Peyer's patch (tissue), 4 donors: ENCODE measurements at places on chromosomes 2 and 18. TPM values are rescaled to one million over a fixed set of nuclear protein-coding genes. Genes with fewer than 3 reads are reported as not detected.

DNA sequence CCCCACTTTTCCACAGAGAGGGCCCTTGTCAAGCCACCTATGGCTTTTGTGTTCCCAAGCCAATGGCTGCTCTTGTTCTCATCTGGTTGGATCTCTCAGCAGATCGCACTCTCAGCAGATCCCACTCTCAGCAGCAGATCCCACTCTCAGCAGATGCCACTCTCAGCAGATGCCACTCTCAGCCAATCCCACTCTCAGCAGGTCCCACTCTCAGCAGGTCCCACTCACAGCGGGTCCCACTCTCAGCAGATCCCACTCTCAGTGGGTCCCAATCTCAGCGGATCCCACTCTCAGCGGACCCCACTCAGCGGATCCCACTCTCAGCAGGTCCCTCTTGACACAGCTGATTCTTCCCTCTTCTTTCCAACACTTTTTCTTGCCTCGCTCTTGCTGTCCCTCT is 59.3 kb upstream of the MGAT4A start:
- no peak for DNase-seq

DNA sequence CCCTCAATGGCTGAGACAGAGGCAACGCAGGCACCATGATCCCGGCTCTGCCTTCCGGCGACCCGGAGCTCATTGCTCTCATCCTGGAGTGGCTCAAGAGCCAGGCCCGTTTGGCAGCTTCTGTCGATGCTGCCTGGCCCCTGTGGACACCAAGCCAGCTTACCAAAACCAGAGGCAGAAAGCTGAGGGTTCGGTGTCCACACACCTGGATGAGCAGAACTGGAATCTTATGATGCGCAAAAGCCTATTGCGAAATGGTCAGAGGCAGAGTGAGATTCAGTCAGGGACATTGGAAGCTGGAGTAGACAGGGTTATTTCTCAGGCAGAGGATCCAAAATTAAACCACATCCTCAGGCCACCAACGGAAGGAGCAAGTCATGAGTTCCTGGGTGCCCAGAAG is 34.9 kb upstream of the TGIF1 start:
- no peak for DNase-seq

- DNase-seq: no peak
Observed at GRCh38 chr18:12372406-12372805, 4.6 kb downstream of the AFG3L2 start.

DNA sequence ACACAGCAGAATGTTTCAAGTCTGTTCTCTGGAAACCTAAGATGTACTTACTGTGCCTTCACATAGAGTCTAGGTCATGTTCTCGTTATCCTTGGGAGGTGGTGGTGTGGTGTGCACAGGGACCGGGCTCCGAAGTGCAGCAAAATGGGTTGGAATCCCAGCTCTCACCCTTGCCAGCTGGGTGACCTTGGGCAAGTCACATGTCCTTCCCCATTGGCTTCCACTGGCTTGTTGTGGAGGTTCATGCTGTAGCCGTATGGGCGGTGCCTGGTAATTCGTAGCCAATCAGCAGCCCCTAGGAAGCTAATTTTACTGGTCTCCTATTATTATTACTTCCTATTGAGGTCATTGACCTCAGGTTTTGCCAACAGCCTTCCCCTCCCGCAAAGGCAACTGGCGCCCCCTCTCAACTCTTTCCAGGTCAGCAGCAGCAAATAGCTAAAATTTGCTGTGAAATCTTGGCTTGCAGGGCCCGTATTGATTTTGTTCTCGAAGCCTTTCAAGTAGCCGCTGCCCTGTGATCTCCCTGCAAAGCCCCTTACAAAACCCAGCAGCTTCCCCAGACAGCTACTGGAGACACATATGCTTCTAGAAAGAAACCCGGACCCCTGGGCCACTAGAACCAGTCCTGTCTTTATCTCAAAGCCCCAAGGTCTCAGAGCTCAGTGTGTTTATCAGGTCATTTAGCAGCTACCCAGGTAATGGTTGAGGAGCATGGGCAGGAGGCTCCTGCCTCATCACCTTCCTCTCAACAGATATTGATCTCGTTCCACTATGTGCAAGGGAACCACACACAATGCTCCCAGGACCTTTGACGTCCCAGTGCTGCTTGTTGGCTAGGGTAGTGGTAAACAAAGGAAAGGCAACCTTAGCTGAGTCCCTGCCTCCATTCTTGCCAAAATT is 66.5 kb upstream of the SLC1A4 start:
- DNase-seq: no peak

DNA sequence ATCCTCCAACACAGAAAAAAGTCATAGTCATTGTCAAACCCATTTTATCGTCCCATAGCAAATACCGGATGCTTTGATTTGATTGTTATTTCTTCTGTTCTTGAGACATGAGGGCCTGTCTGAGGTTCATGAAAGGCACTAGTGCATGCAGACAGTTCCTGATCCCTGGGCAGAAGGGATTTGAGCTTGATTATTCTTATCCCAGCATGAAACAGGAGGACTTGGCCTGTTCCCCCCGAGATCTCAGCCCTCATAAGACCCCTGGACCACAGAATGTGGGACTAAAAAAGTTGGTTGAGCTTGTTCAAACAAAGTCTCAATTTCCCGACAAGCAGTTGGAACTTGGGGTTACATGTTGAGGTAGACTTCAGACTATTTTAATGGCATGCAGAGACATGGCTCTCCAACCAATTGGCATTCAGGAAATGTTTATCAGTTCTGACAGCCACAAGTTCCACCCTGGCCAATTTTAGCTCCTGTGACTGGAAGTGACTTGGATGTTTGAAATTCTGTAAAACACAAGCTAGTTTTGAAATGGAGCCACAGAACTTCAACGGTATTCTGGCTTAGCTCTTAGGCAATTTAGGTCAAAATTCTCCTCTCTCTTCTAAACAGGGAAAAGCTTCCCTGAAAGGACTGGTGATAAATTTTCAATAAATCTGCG is 366.9 kb upstream of the SLC14A2 start:
- no peak for DNase-seq

GRCh38 chr2:43491065-43491639 is 104.7 kb downstream of the THADA start:
- DNase-seq: no peak

- DNase-seq: no peak
Observed at GRCh38 chr2:161147856-161148255, 12.4 kb upstream of the TANK start.

DNA sequence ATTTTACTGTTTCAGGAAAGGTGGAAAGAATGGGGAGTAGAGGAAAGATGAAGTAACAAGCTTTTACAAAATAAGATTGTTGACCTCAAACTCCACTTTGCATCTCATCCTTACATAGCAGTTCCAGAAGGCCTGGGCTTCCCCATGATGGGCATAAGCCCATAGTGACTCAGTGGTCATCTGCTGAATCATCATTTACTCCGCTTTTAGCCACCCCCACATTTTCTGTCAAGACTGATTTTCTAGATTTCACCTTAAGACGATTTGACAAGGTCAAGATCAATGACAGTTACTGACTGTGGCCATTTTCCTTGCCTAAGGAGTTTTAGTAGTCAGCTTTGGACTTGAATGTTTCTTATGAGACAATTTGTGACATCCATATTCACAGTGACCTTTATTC is 49.4 kb downstream of the PLEKHM3 start:
- no peak for DNase-seq

The RPE gene
- 20.8 TPM for total RNA-seq

The UGT1A8 gene
- total RNA-seq: 19.6 TPM

The GRHL1 gene
- 6.6 TPM for total RNA-seq

The AQP12A gene
- not detected for total RNA-seq

The SERPINB13 gene
- total RNA-seq: not detected

The C2orf92 gene
- 29.0 TPM for total RNA-seq

The KRTCAP3 gene
- 7.4 TPM for total RNA-seq
